ENCODE measurements at places on chromosomes 3 and 15.

- no peak for DNase-seq
These were observed 1.3 kb downstream of the DGKG start for GRCh38 chr3:186360779-186361178.

- DNase-seq, result no peak
These were observed 140.7 kb downstream of the MECOM start for GRCh38 chr3:169522595-169523529.

DNA sequence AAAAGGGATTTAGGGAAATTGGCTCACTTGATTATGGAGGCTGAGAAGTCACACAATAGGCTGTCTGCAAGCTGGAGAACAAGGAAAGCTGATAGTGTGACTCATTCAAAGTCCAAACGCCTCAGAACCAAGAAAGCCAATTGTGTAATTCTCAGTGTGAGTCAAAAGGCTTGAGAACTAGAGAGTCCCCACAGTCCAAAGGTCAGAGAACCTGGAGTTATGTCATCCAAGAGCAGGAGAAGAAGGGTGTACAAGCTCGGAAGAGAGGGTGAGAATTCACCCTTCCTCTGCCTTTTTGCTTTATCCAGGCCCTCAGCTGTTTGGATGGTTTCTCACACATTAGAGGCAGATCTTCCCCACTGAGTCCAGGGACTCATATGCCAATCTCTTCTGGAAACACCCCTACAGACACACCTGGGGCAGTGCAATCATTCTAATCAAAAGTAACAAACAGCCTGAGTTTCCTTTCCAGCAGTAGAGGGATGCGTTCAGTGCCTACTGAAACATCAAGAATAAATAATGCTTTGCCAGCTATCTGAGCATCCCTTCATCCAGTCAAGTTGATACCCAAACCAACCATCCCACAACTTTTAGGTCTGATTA lies 271.5 kb downstream of the SATB1 start:
- DNase-seq, result peak; percentile 77

DNA sequence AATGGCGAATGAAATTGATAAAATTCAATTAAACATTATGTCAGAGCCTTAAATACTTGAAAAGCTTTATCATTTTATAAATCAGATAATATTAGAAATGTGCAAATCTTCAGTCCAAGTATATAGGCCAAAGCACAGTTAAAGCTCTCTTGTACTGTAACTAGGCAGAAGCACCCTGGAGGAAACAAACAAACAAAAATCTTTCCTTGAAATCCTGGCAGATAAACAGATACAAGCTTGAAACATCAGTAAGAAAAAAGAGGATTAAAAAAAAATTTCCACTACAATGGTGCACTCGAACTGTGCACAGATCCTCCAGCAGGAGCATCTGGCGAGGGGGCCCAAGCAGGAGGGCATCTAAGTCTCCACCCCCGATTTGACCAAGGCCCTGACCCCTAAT lies 166.6 kb downstream of the PLD1 start:
- no peak for DNase-seq

DNA sequence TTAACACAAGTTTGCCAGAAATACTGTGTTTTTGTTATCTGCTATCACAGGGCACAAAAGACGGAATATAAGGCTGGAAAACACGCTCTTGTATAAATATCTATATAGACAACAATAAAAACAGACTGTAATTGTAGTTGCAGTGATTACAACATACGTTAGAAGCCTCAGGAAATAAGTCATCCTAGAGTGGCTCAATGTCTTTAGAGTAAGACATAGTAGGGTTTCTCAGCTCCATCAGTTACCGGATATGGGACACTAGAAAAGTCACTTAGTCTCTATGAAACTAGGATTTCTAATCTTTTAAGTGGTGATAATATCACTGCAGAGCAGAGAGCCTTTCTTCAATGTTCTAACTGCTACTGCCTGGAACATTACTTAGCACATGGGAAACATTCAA lies 208.8 kb downstream of the STAG1 start:
- DNase-seq, result peak; percentile 5

DNA sequence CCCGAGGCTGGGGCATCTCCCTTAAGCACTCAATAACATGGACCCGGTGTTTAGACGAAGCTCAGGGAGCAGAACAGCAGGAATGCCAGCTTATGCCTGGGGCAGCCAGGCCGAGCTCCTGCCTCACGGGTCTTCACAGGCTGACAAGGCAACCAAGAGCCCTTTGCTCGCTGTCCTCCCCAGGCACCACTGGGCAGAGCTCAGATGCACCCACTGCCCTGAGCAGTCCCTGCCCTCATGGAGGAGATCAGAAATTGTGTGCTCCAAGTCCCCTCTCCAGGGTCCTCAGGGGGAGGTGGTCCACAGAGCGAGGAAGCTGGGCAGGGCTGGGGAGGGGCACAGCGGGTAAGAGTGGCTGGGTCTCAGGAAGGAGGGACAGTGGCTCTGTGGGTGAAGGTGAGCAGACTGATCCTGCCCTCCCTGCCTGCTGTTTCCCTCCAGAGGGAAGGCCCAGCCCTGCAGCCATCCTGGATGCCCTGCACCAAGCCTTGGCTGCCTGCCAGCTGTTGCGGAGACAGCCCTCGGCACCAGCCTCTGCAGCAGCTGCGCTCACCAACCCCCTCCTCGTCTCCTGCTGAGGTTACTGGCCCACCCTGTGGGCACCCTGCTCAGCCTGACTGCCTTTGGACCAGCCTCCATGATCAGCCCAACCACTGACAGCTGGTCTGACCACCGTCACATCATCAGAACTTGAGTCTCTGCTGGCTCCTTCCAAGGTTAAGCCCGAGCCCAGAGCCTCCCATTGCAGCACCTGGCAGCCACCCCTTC lies 21.1 kb upstream of the GP9 start:
- no peak for DNase-seq

GRCh38 chr3:172786036-172786435 lies 35.5 kb downstream of the ECT2 start:
- DNase-seq, result no peak

DNA sequence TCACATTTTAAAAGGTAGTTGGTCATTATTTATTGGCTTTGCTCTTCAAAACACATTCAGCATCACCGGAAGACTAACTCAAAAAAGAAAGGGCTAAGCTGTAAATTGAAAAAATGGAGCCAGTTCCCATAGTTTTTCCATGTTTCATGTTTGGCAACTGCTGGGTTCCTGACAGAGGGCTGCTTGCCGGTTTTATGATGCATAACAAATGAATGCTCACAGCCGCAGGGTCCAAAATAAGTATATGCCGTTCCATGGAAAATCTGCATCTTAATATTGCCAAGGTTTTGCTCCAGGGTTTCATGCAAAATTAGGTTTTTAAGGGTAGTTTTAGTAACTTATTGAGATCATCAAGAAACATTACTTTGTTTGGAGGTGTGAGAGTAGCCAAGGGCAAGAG lies 15.8 kb downstream of the SLC12A1 start:
- DNase-seq, result peak; percentile 27

- no peak for DNase-seq
These were observed 116.7 kb downstream of the DLG1 start for GRCh38 chr3:197181741-197182140.

DNA sequence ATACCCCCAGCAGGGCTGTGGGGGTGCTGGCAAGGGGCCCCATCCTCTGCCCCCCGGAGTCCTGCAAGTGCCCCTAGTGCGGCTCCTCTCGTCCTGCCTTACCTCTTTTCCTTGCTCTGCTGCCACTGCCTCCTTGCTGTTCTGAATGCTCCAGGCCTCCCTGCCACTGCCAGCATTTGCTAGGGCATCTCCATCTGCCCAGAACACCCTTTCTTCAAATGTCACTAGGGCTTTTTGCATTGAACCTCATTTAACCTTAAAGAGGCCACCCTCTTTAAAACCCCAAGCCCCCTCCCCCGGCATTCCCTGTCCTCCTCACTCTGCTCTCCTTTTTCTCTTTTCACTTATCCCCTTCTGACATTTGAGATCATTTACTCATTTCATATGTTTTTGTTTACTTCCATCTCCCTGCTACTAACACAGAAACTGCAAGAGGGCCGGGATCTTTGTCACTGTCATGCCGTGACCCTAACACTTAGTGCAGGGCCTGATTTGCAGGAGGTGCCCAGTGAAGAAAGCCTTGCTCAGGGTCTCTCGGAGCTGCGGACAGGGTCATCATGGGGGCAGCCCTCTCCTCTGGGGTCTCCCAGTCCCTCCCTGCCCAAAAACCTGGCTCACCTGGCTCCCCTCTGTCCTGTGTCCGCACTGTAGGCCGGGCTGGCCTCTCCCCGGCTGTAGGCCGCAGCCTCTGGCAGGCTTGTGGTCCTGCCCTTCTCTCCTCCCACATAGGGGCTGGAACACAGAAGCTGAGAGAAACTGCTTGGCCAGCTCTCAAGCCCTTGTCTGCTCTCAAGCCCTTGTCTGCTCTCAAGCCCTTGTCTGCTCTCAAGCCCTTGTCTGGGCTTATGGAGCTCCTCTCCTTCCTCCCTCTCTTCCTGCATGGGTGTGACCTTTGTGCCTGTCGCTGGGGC lies at the start of gene ACOX2:
TSS of gene ACOX2 (minus strand) at position 690 of the 911 bp plus-strand sequence. CDS start 2,084 bp downstream, outside the sequence.
- DNase-seq, result peak; percentile 86

- no peak for DNase-seq
These were observed 53.5 kb upstream of the WNT5A start for GRCh38 chr3:55540579-55540978.

DNA sequence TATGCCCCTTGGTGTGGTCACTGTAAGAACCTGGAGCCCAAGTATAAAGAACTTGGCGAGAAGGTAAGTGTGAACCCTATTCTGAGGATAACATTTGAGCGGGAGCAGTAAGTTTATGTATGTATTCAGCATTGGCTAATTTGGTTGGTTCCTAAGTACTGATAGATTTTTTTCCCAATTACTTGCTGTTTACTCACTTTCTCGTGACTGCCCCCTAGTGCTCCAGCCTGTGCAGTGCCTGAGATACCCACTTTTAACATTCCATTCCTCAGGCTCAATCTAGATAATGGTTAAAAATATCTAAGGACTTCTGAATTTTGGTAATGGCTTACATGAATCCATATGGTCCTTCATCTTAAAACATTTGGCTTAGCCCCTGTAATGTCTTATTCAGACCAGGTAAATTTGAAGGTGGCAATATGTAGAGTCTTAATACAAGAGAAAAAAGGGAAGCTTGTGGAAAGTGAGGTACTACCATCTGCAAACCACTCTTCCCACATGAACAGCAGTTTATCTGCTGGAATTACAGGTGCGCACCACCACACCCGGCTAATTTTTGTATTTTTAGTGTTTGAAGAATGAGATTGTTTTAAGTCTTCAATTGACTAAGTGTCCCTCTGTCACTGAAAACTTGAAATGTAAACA lies 7.1 kb downstream of the ELL3 start:
- peak; percentile 72 for DNase-seq

DNA sequence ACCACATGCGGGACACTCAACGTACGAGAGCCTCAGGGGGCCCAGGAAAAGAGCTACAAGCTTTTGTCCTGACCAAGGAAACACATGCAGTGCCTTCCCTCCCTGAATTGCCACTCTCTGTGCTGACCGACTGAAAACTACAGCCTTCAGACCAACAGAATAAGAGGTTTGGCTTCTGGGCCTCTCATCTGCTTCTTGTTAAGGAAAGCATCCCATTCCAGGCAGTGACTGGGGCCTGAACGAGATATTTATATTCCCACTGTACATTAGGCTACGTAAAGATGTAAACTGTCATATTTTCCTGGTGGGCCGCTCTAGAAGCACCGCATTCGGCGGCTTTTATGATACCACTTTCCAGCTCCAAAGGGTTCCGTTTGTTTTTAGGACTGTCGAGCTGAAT lies 208.9 kb upstream of the TPM1 start:
- no peak for DNase-seq

- DNase-seq, result peak; percentile 74
These were observed 163.1 kb downstream of the FMN1 start for GRCh38 chr15:33031324-33031821.

DNA sequence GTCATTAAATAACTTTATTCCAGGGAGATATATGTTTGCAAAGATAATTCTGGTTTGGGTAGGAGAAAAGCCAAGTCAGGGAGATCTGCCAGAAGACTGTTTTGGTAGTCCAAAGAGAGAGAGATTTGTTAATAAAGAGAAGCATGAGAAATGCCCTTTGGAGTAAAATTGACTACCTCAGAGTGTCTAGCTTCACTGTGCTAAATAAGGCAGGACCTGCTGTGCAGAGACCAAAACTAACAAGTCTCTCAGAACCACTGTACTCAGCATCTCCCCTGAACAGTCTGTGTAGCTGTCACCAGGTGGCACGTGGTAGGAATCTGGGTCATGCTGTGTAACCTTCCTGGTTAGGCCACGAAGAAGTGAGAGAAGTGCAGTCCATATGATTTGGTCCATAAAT lies 31.6 kb upstream of the SLC35G2 start:
- peak; percentile 19 for DNase-seq

- DNase-seq, result no peak
These were observed 222.7 kb downstream of the MTHFS start for GRCh38 chr15:79674124-79674465.

DNA sequence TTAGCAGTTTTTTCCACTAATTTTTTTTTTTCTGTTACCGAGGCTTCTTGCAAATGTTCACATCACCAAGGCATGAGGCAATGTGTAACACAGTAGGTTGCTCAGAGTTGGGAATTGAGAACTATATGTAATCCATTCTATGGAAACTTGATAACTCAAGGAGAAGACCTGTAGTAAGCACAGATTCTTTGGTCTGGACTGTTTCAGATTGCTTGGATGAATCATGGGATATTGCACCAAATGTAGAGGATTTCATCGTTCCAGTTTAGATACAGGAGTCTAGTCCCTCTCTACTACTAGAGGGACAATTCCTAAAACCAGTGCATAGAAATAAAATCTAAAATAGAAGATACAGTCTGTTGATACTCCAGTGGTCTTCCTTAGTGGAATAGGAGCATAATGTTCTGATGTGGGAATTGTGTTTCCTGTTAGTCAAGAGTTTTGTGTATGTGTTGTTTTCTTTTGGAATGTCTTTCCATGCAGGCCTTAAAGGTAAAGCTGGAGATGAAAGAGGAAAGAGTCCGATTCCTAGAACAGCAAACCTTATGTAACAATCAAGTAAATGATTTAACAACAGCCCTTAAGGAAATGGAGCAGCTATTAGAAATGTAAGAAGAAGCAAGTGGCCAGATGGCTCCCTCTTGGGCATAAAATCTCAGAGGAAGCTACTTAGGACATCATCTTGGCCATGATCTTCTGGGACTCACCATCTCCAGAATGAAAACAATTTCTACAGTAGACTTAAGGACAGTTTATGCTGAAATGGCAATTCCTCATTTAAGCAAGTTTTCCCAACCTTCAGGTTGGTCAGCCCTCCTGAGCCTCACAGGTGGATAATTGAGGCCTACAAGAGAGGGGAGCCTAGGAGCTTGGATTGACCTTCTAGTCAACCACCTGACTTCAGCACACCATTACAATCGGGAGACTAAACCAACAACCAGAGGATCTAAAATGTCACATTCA lies 10.7 kb downstream of the KNSTRN start:
- no peak for DNase-seq

DNA sequence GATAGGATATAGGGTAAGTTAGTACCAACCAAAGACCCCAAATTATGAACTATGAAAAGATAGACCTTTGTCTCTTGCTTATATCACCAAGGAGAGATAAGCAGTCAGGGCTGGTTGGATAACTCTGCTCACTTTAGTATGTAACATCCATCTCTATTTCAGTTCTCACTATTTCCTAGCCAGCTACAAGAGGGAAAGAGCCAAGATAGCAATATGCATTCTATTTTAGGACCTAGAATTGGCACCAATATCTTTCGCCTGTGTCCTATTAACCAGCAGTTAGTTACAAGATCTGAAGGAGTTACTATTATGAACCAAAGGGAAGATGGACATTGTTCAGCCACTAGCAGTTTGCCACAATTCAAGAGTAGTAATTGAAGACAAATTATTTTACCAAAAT lies 457.5 kb downstream of the NSUN3 start:
- no peak for DNase-seq

- no peak for DNase-seq
These were observed 48.4 kb downstream of the WNT7A start for GRCh38 chr3:13831386-13831996.

GRCh38 chr3:30924763-30925162 lies 30.3 kb upstream of the GADL1 start:
- no peak for DNase-seq

All from AG08395 (cell line).